ENCODE measurements at places on chromosomes 5 and 9. TPM values are rescaled to one million over a fixed set of nuclear protein-coding genes. Genes with fewer than 3 reads are reported as not detected.

- DNase-seq = no peak
- H3K4me1 ChIP-seq = peaks cover 2% of the 10 kb centered on the region
- no peak overlapping the region for H3K27ac ChIP-seq
- H3K36me3 ChIP-seq = no peaks in the 10 kb centered on the region
- H3K4me3 ChIP-seq = no peak overlapping the region
- H3K27me3 ChIP-seq = no peaks in the 10 kb centered on the region
Observed at GRCh38 chr5:95712347-95712958, 18.7 kb upstream of the RHOBTB3 start.

DNA sequence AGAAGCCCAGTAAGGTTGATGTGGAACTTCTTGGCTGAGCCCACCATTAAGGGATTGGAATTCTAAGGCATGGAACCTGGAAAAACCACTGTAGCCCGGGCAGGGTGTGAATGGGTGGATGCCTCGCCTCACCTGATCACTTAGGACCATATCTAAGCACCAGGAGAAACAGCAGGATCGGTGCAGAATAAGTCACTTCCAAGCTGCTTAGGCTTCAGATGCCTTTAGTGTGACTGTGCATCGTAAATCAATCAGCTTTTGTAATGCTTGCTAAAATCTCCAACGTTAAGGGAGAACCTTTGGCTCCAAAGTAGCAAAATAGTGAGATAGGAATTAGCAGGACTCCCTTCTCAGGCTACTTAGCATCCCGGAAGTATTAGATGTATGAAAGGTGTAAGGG, 103.9 kb upstream of the MEGF10 start:
- no peaks in the 10 kb centered on the region for H3K36me3 ChIP-seq
- H3K4me3 ChIP-seq = no peak overlapping the region
- no peak overlapping the region for H3K27ac ChIP-seq
- no peaks in the 10 kb centered on the region for H3K4me1 ChIP-seq

SLC1A3 gene
- 0.37 TPM for total RNA-seq

- no peaks in the 10 kb centered on the region for H3K27me3 ChIP-seq
- H3K4me3 ChIP-seq = no peak overlapping the region
- no peaks in the 10 kb centered on the region for H3K36me3 ChIP-seq
Observed at GRCh38 chr5:169071-169727, 22.1 kb upstream of the LRRC14B start.

DNA sequence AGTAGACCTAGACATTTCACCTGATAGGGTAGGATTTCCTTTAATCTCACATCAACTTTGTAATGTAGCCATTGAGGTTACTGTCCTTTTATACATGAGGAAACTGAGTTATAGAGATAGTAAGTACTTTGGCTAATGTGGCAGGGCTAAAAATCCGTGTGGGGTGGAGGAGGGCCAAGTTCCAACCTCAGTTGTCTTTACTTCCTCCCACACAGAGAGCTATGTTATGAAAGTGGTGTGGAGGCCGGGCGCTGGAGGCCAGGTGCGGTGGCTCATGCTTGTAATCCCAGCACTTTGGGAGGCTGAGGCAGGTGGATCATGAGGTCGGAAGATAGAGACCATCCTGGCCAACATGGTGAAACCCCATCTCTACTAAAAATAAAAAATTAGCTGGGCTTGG, 173.3 kb downstream of the PALM2AKAP2 start:
- no peak overlapping the region for H3K27ac ChIP-seq
- no peak overlapping the region for H3K4me3 ChIP-seq
- no peaks in the 10 kb centered on the region for H3K27me3 ChIP-seq
- peaks cover 42% of the 10 kb centered on the region for H3K4me1 ChIP-seq

DNA sequence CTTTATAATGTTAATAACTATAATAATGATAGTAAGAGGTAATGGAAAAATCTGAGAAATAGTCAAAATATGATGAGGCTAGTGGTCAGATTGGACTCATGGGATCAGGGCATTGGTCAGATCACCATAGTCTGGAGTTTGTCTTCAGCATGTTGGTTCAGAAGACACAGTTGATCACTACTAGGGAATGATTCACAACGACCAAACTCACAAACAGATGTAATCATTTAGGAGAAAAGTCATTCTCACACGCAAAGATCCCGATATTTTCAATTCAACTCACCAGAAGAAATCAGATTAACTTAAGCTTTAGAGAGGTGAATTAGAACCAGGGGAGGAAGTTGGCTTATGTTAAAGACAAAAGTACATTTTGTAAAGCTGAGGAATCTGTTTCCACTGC, 131.8 kb downstream of the LURAP1L start:
- H3K27me3 ChIP-seq = no peaks in the 10 kb centered on the region
- H3K4me1 ChIP-seq = no peaks in the 10 kb centered on the region
- no peaks in the 10 kb centered on the region for H3K36me3 ChIP-seq
- H3K4me3 ChIP-seq = no peak overlapping the region
- no peak for DNase-seq

DNA sequence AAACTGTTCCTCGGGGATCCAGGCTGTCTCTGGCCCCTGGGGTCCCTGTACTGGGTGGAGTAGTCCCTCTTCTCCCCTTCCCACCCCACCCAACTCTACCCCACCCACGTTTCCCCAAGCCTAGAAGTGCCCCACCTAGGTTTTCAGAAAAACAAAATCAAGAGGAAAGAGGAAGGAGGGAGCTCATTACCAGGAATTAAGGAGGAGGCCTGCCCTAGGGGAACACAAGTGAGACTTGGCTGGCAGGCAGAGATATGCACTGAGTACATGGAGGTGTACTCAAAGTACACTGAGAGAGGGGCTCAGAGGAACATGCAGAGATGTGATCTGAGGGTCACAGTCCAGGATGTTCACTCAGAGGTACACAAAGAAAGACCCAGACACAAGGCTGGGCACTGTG, 10.2 kb downstream of the AQP3 start:
- H3K36me3 ChIP-seq = no peaks in the 10 kb centered on the region
- peaks cover 3% of the 10 kb centered on the region for H3K27me3 ChIP-seq
- no peak overlapping the region for H3K4me3 ChIP-seq
- no peak for DNase-seq
- no peak overlapping the region for H3K27ac ChIP-seq
- H3K4me1 ChIP-seq = no peaks in the 10 kb centered on the region

DNA sequence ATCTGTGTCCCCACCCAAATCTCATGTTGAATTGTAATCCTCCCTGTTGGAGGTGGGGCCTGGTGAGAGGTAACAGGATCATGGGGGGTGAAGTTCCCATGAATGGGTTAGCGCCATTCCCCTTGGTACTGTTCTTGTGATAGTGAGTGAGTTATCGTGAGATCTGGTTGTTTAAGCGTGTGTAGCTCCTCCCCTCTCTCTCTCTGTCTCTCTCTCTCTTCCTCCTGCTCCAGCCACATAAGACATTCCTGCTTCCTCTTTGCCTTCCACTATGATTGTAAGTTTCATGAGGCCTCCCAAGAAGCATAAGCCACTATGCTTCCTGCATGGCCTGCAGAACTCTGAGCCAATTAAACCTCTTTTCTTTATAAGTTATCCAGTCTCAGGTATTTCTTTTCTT, 28.8 kb downstream of the C5orf15 start:
- H3K27ac ChIP-seq = peak overlapping the region; percentile 99
- H3K4me1 ChIP-seq = peaks cover 79% of the 10 kb centered on the region
- H3K27me3 ChIP-seq = no peaks in the 10 kb centered on the region
- H3K36me3 ChIP-seq = no peaks in the 10 kb centered on the region
- H3K4me3 ChIP-seq = no peak overlapping the region

DNA sequence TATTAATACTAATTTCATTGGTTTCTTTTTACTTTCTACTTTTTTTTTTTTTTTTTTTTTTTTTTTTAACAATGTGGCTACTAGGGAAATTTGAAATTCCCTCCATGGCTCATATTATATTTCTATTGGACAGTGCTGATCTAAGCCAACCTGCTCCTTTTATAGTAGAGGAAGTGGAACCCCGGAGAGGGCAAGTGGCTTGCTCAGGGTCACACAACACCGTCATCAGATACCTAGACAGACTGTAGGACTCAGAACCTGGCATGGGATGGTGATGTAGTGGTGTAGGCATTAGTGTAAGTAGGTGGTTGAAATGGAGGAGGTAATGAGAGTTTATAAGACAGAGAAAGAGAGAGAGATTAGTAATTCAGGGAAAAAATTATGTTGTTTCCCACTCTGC, 10.8 kb downstream of the ZNF618 start:
- no peaks in the 10 kb centered on the region for H3K27me3 ChIP-seq
- peaks cover 12% of the 10 kb centered on the region for H3K4me1 ChIP-seq
- H3K36me3 ChIP-seq = no peaks in the 10 kb centered on the region
- no peak overlapping the region for H3K4me3 ChIP-seq
- DNase-seq = peak; percentile 21
- no peak overlapping the region for H3K27ac ChIP-seq

LCN15 gene
- not detected for total RNA-seq

GRCh38 chr5:157108976-157109375, at the start of gene HAVCR2:
TSS of gene HAVCR2 (minus strand) at chr5:157109044. CDS start at chr5:157108983, 61 bp downstream.
- no peaks in the 10 kb centered on the region for H3K36me3 ChIP-seq
- H3K27me3 ChIP-seq = no peaks in the 10 kb centered on the region
- peaks cover 37% of the 10 kb centered on the region for H3K4me1 ChIP-seq
- peak; percentile 67 for DNase-seq
- peak within 1 kb of the TSS; percentile 3 for H3K4me3 ChIP-seq
- peak within 1 kb of the TSS; percentile 86 for H3K27ac ChIP-seq

NME5 gene
- total RNA-seq = not detected

- DNase-seq = no peak
- H3K27ac ChIP-seq = no peak overlapping the region
- peaks cover 22% of the 10 kb centered on the region for H3K27me3 ChIP-seq
- no peak overlapping the region for H3K4me3 ChIP-seq
- H3K36me3 ChIP-seq = no peaks in the 10 kb centered on the region
- peaks cover 10% of the 10 kb centered on the region for H3K4me1 ChIP-seq
Observed at GRCh38 chr9:134283111-134283515, 43.1 kb upstream of the RXRA start.

DNA sequence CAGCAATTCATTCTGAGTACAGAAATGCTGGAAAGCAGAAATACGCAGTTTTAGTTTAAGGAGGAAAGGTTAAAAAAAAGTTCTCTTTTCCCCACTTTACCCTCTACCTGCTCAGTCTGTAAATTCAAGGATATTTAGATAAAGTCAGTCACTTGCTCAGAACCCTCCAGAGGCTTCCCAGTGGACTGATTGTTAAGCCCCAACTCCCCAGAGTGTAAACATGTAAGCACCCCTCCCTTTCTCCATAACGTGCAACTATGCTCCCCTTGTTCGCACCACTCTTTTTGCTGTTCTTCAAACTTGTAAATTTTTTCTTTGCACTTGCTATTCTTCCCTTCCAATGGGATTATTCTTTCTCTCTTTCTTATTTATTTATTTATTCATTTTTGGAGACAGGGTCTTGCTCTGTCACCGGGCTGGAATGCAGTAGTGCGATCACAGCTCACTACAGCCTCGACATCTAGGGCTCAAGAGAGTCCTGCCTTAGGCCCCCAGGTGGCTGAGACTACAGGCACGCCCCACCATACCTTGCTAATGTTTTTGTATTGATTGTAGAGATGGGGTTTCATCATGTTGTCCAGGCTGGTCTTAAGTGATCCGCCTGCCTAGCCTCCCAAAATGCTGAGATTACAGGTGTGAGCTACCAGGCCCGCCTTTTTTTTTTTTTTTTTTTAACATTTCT, 32.5 kb upstream of the ERBIN start:
- H3K4me3 ChIP-seq = no peak overlapping the region
- no peaks in the 10 kb centered on the region for H3K27me3 ChIP-seq
- H3K36me3 ChIP-seq = no peaks in the 10 kb centered on the region
- H3K4me1 ChIP-seq = no peaks in the 10 kb centered on the region
- no peak for DNase-seq

DNA sequence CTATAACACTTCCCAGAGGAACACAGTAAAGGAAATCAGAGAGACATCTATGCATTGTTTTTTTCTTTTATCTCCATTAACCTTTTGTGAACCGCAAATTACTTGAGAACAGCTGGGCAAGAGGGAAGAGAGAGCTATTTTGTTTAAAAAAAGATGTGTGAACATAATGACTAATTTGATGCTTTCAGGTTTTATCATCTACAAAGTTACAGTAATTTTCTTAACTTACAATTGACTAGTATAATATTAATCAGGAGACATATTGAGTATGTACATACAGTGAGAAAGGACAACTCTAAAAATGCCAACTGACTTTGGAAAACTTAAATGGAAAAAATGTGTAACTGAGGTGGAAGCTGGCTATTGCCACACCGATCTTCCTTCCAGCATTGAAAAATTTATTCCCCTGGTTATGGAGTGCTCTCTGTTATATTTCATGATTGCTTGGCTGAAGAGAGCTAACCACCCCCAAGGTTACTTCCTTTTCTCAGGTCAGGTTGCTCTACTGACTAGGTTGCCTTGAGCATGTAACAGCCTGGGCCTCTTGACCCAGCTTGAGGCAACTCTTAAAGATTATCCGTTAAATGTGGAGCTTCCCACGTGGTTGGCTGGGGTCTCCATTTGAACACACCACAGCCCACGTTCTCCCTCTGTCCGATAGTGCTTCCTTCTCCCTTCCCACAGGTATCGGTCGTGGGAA, 62.6 kb upstream of the C6 start:
- DNase-seq = no peak
- no peaks in the 10 kb centered on the region for H3K27me3 ChIP-seq
- H3K4me3 ChIP-seq = no peak overlapping the region

C6 gene
- not detected for total RNA-seq

TOR1B gene
- 18.9 TPM for total RNA-seq

DNA sequence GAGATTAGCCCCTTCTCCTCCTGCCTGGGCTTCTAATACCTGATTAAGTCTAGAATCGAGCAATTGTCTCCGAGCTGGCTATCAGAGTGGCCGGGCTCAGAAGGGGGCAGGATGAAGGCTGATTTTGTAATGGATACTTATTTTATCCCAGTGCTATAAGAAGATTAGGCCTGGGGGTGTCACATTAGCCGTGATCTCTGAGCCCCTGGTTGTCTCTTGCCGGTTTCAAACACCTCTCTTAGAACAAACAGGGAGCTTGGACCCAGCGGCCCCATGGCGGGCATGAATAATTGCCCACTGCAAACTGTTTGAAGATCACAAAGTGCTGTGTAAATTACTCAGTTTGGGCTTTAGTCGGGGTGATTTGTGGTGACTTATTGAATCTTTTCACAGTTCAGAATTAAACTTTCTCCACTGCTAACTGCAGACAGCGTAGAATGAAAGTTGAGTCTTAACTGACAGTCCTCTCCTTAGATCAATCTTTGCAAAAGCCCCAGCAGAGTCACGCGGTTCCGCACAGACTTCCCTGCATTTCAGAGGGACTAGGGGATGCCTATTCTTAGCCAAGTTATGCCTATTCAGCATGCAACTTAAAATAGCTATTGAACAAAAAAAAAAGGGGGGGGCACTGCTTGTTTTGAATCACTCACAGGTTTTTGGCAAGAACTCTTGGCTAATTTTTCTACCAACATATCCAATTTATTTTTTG, 200.6 kb upstream of the IRX1 start:
- H3K27me3 ChIP-seq = no peaks in the 10 kb centered on the region
- no peaks in the 10 kb centered on the region for H3K36me3 ChIP-seq
- H3K27ac ChIP-seq = no peak overlapping the region
- H3K4me3 ChIP-seq = no peak overlapping the region
